ENCODE measurements at places on chromosomes 6 and 20.

DNA sequence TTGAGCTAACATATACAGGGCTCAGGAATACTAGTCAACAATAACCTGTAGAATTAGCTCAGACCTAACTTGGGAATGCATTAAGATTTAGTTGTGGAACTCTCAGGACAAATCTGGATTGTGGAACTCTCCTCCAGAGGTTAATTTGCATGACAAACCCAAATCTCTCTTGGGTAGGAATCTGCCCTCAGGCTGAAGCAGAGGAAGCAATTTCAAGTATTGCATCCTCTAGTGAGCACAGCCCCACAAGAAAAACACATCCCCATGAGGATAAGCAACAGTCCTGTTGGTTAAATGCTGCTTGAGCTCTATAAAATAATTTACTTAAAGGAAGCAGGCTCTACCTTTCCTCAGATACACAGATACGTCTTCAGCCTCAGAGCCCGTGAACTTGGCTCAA is 170.9 kb upstream of the STXBP5 start:
- DNase-seq = no peak

DNA sequence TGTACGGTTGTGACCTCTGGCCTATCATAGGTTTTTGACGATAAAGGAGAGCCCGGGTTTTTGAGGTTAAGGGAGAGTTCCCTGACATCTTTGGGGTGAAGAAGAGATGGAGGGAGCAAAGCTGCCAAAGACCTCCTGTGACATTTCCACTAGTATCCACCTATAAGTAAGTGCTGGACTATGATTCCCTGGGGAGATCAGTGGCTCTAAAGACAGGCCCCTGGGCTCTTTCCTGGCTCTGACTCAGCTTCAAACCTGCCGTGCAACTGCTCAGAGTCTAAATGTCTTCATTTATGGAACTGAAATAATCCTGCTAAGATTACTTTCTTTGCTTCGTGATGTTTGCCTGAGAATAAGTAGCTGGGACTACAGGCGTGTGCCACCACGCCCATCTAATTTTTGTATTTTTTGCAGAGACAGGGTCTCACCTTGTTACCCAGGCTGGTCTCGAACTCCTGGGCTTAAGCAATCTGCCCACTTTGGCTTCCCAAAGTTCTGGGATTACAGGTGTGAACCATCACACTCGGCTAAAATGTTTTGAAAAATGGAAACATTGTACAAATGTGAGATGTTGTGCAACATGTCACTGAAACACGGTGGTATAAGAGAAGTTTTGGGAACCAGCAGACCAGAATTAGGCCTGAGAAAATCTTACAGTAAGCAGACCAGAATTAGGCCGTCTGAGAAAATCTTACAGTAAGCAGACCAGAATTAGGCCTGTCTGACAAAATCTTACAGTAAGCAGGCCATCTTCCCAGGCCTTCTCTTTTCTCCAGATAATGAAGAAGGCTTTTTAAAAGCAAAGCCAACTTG is 1.1 kb upstream of the PAQR8 start:
- no peak for DNase-seq

DNA sequence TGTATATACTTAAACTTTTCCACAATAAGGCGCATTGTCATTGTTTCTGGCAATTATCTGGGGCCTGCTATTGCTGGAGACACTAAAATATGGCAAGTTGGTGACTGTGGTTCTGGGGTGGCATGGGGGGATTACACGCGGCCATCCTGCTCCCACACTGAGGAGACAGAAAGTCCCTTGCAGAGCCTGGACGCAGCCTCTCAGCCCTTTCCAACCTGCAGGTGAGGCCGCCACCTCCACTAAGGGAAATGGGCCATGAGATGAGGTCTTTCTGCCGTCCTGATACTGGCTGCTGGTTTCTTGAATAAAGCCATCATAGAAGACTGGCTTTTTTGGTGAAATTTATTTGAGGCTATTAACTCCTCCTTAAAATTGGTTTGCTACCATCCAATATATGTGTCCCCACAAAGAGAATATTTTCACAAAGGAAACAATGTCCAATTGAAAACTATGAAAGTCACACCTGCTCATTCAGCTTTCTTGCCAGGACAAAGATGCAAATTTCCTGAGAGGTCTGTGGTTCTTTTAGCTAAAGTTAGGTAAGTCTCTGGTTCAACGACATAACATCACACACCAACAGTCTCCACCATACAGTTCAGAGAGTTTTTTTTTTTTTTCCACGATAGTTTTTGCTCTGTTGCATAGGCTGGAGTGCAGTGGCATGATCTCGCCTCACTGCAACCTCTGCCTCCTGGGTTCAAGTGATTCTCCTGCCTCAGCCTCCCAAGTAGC is 13.0 kb downstream of the TXNDC5 start:
- no peak for DNase-seq

- no peak for DNase-seq
Measured at GRCh38 chr6:139028215-139028657, 309 bp upstream of the ABRACL start.

DNA sequence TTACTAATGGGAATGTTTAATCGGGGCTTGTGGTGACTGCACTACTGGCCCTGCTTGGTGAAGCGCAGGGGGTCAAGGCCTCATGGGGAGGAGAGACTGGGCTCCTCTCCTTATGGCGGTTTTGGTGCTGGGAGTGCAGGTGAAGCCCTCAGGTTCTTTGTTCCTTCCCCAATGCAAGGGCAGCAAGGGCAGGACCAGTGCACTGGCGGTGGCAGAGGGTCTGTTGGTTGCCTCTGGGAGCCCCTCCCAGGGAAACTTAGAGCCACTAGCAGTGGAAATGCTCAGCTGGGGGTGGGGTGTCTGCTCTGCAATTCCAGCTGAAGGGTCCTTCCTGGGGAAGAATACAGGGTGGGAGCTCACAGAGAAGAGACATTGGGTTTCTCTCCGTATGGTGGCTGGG is 66.5 kb downstream of the KLHL32 start:
- no peak for DNase-seq

- no peak for DNase-seq
Measured at GRCh38 chr20:1561350-1561749, 3.8 kb upstream of the SIRPD start.

- DNase-seq = no peak
Measured at GRCh38 chr20:4788314-4788713, 66.6 kb downstream of the PRND start.

DNA sequence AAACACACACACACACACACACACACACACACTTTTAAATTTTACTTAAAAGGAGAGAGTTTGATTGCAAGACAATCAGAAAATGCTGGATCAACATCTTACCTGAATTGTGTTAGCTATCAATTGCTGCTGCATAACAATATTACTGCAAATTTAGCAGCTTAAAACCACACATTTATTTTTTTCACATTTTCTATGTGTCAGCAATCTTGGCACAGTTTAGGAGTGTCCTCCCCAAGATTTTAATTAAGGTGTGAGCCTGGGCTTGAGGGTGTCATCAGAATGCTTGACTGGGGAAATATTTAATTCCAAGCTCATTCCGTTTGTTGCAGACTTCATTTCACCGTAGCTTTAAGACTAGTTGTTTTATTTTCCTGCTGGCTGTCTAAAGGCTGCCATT is 431.0 kb upstream of the GJE1 start:
- no peak for DNase-seq

Measured in T1000 (cell line).